Urinary bladder (tissue), 4 donors: ENCODE measurements at places on chromosomes 3 and 15. TPM values are rescaled to one million over a fixed set of nuclear protein-coding genes. Genes with fewer than 3 reads are reported as not detected.

- DNase-seq, result no peak
These were observed 560.0 kb upstream of the KCNMB2 start for GRCh38 chr3:177976241-177976640.

- DNase-seq, result no peak
These were observed 379.3 kb downstream of the MAGI1 start for GRCh38 chr3:65659396-65659795.

DNA sequence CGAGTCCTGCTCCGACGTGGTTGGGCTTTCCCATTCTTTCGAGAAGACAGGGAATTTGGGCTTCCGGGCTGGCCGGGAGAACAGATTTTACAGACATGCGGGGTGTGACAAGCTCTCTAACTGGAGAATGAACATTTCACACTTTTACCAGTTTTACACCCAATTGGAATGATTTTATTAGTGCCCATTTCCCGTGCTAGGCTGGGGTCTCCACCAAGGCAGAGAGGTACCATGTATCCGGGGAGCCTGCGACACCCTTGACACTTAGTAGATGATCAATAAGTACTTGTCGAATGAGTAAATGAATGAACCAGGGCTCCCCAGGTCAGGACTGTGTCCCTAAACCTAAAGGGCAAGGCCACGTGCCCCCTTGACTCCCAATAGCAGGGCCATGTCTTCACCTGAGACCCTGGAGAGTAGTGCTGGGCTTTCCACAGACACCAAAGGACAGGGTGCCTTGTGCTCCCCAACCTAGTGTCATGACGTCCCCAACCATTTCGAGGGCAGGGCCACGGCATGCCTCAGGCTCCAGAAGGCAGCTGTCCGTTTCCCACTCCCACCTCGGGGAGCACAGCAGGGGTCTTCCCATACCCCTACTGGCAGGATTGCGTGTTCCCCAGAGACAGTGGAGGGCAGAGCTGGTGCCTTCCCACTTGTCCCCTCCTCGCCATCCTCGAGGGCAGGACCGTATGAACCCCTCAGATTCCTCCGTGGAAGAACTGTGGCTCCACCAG, 679 bp upstream of the MYD88 start:
- DNase-seq, result no peak

- no peak for DNase-seq
These were observed 56.1 kb downstream of the CRTC3 start for GRCh38 chr15:90585863-90586262.

DNA sequence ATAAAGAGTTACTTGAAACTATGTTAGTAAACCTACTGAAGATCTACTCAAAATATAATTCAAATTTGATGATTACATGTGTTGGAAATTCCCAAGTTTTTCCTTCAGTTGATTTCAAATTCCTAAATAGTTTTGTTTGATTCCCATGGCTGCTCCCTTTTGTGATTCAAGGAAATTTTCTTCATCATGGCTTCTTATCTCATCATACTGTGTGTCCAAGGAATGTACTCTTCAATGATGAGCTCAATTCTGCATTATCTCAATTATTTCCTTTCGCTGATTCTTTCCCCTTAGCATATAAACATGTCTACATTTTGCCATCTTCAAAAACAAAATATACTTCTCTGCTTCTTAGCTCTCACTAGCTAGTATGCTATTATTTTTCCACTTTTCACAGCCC, 460.4 kb upstream of the NAALADL2 start:
- no peak for DNase-seq

- DNase-seq, result no peak
These were observed 31.4 kb downstream of the HRH1 start for GRCh38 chr3:11185564-11186317.

DNA sequence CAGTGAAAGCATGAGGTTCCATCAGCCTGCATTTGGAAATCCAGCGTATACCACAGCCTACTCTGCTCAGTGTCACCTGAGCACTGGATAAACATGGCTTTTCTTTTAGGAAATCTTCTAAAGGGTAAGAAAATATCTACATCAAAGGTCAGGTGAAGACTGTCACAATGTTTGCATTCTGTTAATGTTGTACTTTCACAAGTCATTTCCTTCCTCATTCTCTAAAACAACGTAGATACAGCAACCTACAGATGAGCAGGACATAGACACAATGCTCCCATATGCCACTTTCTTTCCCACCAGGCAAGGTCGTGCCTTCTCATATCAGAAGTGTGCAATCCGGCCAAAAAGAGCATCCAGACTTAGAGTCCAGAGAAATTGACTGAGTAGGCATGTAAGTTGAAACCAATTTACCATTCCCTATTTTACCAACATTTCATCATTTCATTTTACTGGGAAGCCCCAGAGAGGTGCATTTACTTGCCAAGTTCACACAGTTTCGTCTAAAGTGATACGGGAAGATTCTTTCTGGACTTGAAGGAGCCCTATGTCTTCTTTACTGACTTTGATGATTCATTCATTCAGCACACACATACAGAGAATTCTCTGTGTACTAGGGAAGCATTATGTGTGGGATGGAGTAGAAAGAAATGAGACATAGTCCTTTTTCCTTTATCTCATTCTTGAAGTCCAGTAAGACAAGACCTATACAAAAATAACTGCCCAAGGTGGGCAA, 30.6 kb upstream of the LPP start:
- DNase-seq, result no peak

The GCNT3 gene
- total RNA-seq, result not detected

DNA sequence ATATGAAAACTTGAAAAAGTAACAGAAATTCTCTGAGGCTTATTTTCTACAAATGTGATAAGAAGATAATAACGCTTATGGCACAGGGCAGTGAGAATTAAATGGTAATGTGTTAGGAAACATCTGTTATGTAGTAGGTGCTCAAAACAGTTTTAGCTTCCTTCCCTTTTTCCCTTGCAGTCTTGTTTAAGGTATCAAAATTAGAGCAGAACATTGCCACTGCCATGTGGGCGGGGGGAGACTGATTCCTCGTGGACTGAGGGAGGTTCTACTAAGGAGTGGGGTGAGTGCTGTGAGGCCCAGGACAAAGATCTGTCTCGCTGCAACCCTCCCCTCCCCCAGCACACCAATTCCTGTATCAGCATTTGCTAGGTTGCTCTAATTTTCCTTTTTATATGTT, 702.4 kb downstream of the TUSC7 start:
- no peak for DNase-seq

The NIPA2 gene
- total RNA-seq, result 47.6 TPM

DNA sequence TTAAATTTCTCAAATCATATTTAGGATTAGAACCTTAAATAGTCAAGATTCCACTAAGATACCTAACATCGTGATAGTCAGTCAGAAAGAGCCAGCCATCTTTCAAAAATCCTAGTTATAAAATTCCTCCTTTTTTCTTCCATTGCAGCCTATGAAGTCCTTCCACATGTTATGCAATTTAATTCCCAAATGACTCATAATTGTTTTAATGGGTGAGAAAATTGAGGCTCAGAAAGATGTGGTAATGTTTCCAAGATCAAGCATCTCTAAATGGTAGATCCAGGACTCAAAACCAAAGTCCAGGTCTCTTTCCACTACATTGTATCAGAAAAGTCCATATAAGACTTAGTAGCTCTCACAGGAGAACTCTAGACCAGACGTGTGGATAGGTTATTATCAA, 9.5 kb downstream of the CFAP44 start:
- no peak for DNase-seq

The ADCY5 gene
- total RNA-seq, result 25.1 TPM

The IL12A gene
- 0.58 TPM for total RNA-seq

The ALDH1A3 gene
- total RNA-seq, result 11.2 TPM

The TMEM266 gene
- 0.16 TPM for total RNA-seq

DNA sequence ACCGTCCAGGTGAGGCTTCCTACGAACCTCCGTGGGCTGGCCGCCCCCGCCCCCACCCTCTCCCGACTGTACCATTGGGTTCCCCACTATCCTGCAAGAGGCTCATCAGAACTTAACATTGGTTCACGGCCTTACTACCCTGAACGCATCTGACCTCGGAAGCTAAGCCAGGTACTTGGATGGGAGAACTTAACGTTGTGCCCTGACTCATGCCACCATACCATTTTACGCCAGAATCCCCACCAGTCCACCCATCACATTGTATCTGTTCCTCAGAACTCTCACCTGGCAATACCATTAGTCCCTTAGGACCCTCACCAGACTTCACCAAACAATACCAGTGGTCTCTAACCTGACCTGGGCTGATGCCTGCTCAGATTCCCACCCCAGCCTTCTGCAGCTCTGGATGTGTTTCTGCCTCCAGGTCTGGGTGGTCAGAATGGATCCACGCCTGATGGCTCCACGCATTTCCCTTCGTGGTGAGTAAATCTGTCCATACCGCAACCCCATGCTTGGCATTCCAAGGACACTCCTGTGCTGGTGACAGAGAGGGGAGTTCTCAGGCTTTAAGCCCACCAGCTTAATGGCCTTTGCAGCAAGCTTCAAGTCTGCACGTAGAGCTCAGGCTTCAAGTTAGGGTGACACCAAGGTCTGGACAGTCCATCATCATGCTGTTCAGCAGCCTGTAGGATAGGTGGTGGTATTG, 562 bp downstream of the TCTA start:
- DNase-seq, result no peak

DNA sequence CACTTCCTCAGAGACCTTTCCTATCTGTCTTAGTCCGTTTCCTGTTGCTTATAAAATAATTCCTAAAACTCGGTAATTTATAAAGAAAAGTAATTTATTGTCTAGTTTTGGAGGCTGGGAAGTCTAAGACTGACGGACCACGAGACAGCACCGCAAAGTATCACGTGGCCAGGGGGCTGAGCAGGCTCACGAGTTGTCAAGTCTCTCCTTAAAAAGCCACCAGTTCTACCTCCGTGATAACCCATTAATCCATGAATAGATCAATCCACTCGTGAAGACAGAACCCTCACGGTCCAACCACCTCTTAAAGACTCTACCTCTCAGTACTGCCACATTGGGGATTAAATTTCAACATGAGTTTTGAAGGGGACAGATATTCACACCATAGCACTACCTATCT, 821 bp downstream of the LINS1 start:
- DNase-seq, result no peak

The TMEM158 gene
- 1.7 TPM for total RNA-seq

The SCG3 gene
- total RNA-seq, result 1.9 TPM

DNA sequence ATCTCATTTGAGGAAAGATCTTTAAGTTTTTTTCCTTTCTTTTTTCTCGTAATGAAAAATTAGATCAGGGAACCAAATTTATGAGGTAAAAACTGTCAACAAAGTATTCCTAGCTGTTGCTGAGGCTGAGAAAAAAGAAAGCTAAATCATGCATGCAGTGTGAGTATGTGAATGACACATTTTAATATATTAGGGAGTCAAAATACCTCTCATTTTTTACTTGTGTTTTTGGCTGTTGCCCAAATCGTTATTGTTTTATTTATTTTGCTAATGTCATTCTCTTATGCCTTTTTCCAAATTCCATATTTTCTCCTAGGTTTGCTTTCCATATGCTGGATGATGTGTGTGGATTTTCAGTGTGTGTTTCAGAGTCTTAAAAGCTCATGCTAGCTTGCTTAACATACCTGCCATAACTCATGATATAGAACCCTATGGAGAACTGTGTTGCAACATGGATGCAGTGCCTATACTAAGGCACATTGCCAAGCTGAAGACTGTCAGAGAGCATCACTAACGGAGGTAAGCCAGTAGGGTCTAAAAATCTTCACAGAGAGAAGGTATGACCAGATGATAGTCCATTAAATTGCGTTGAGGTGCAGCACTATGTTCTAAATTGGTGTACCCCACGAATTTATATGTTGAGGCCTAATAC, 629.5 kb upstream of the KCNMB2 start:
- DNase-seq, result no peak

DNA sequence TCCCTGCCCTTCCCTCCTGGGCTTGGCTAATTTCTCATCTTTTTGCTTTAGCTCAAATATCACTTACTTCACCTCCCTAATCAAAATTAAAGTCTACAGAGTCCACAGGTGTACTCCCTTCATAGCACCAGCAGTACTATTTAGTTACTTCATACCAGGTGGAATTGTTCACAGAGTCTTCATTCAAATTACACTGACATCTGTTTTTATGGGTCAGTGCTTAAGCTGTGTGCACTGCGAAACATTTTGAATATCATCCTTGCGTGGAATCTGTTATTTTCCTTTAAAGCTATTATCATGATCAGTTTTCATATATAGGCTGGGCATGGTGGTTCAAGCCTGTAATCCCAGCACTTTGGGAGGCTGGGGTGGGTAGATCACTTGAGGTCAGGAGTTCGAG, 2.7 kb upstream of the SERF2 start:
- DNase-seq, result no peak

The MELTF gene
- total RNA-seq, result 8.4 TPM

DNA sequence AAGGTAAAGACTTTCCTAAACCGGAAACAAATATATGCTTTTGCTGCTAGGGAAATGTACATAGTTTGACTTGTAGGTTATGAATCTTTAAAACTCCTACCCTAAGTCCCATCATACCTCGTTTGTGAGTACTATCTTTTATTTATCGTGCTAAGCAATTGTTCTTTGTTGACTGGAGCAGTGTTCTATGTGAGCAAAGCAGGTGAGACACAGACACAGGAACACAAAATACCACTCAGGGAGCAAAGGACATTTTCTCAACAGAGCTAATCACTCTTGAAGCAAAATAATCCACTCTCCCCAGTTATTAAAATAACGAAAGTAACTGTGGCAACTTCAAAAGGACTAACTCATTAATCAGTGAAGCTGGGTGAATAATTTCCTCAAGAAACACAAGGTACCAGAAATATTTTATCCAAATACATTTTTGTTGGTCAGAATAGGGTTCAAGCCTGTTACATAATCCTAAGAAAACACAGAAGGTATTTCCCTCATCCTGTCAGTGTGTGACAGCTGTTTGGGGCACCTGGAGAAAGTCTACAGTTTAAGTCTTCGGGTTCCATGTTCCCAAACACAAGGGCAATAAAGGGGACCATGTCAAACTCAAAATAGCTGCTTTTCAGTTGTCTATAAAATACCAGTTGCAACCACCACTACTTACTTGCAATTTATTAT, 407.7 kb downstream of the FOXP1 start:
- DNase-seq, result no peak

The MESP2 gene
- not detected for total RNA-seq

DNA sequence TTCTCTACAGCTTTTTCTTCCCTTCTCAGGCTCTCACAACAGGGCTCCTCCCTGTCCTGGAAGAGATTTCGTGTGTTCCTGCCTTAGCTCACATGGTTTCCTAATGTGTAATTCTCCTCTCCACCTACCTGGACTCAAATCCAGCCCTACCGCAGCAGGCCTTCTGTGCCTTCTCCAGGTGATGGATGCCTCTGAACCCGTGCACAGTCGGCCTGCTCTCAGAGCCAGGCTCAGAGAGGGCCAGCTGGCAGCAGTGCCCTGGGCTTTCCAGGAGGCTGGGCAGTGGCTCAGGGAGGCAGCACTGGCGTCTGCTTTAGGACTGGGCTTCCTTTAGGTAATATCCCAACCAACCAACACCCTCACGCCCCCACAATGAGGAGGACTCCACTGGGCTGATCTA, 123.2 kb upstream of the TMC3 start:
- no peak for DNase-seq

The CD80 gene
- total RNA-seq, result 0.26 TPM

The PLSCR4 gene
- 94.3 TPM for total RNA-seq

GRCh38 chr3:195105389-195105788, 165.6 kb downstream of the XXYLT1 start:
- no peak for DNase-seq

- DNase-seq, result no peak
These were observed 394.5 kb upstream of the RARB start for GRCh38 chr3:25033407-25034029.
